ENCODE measurements at places on chromosomes 1 and 21. TPM values are rescaled to one million over a fixed set of nuclear protein-coding genes. Genes with fewer than 3 reads are reported as not detected.

Gene RAD54L
- 0.66 TPM for total RNA-seq

DNA sequence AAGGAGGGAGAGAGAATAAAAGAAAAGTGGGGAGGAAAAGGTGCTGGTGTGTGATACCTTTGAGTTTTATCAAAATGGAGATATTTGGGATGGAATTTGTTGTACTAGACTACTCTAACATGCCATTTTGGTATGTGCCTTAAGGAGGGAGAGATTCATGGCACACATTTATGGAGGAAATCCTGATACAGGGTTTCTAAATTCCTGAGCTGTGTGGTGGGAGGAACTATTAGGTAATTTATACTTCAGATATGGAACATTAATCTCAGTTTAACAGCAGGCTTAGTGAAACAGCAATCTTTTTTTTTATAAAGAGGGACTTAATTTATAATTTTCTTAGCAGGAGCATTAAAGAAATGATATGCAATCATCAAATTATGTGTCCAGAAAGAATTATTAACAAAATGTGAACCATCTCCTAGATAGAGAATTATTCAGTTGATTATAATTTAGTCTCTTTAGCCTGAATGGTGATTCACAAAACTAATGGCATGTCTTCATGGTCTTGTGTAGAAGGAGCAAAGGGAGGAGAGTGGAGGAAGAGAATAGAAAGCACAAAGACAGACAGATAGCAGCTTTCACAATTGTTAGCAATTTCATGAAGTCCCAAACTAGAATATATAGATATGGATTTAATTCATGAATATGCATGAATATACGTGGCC lies 301.6 kb downstream of the HLX start:
- no peaks in the 10 kb centered on the region for H3K27me3 ChIP-seq
- no peak overlapping the region for H3K27ac ChIP-seq
- DNase-seq, result no peak
- no peak overlapping the region for H3K4me3 ChIP-seq
- H3K4me1 ChIP-seq, result no peaks in the 10 kb centered on the region

DNA sequence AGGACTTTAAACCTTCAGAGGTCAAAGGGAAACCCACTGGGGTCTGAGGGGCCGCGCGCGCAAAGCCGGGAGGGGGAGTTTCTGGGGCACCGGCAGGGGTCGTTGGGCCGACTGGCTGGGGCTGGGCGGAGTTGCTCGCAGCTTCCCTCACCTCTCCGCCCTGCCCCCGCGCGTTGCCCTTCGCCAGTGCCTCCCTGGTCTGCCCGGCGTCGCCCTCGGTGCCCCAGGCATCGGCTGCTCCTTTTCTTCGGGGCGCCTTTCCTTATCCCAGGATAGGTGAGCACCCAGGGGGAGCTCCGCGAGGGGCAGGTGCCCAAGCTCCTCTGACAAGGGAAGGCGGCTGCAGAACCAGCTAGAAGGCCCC lies 390 bp upstream of the NGF start:
- H3K4me3 ChIP-seq, result no peak overlapping the region
- H3K36me3 ChIP-seq, result no peaks in the 10 kb centered on the region

Gene LCE3E
- total RNA-seq, result not detected

- H3K4me1 ChIP-seq, result no peaks in the 10 kb centered on the region
- H3K36me3 ChIP-seq, result no peaks in the 10 kb centered on the region
- no peak overlapping the region for H3K27ac ChIP-seq
- H3K4me3 ChIP-seq, result no peak overlapping the region
- no peak for DNase-seq
- no peaks in the 10 kb centered on the region for H3K27me3 ChIP-seq
These were observed 57.4 kb upstream of the C1orf21 start for GRCh38 chr1:184329245-184329953.

DNA sequence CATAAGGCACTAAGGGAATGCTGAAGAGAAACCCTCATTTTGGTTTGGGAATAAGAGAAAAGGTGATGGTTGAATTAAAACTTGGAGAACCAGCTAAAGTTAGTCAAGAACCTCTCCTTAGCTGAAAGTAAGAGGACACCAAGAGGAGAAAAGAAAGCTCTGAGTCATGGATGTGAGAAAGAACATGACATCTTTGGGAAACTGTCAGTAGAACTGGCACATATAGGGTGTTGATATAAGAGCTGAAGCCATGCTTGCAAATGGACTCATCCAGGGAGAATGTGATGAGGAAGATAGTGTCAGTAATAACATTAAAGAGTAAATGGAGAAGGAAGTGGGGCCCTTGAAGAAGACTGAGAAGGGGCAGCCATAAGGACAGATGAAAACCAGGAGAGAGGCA lies 54.3 kb downstream of the LRRC8C start:
- H3K27ac ChIP-seq, result no peak overlapping the region
- H3K27me3 ChIP-seq, result no peaks in the 10 kb centered on the region
- H3K4me1 ChIP-seq, result no peaks in the 10 kb centered on the region
